ENCODE measurements at places on chromosomes 2 and 18.

GRCh38 chr2:22521620-22522019 is 863.4 kb upstream of the KLHL29 start:
- no peak for DNase-seq

- no peak for DNase-seq
Measured at GRCh38 chr2:69936906-69937305, 22.0 kb downstream of the MXD1 start.

- no peak for DNase-seq
Measured at GRCh38 chr18:7817575-7818230, 250.6 kb downstream of the PTPRM start.

DNA sequence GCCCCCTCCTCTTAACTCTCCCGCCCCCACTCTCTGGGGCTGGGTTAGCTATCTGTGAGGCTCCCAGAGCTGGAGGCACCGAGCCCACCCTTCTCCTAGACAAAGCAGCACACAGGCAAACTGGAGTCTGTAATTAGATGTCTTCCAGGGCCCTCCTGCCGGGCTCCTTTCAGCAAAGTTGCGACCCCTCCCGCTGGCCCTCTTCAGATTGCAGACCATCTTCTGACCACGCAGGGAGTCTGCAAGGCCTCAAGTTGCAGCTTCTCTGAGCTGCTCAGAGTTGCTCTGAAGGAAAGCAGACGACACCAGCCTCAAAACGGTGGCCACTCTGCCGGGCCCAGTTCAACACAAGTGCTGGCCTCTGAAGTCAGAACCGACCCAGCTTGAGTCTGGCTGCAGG is 228.4 kb upstream of the COPS8 start:
- DNase-seq, result no peak

- no peak for DNase-seq
Measured at GRCh38 chr2:231183851-231184250, 14.6 kb upstream of the ARMC9 start.

- DNase-seq, result peak; percentile 55
Measured at GRCh38 chr2:5365871-5366461, 326.2 kb upstream of the SOX11 start.

GRCh38 chr2:213034585-213034984 is 116.8 kb downstream of the IKZF2 start:
- DNase-seq, result no peak

DNA sequence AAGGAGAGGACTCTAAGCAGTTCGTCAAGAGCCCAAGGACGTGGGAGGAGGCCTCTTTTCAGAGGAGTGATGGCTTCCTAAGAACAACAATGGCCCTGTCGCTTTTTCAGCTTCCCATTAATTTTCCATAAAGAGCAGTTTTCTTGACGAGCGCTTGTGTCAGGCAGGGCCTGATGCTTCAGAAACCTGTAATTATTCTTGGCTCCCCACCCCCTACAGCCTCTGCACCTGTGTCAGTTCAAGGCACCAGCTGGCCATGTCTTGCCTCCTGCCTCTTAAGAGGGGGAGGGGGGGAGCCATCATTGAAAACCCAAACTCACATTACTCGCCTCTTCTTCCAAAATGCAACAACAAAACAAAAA is 32.3 kb downstream of the KLF7 start:
- peak; percentile 47 for DNase-seq

DNA sequence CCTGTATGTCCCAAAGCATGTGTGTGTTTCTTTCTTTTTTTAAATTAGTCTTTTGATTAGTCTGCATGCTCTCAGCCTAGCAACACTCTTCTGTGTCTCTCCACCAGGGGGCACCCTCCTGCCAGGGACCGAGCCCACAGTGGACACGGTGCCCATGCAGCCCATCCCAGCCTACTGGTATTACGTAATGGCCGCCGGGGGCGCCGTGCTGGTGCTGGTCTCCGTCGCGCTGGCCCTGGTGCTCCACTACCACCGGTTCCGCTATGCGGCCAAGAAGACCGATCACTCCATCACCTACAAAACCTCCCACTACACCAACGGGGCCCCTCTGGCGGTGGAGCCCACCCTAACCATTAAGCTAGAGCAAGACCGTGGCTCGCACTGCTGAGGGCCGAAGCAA is 93.8 kb downstream of the NRP2 start:
- DNase-seq, result no peak

GRCh38 chr2:64192125-64192479 is 47.9 kb upstream of the PELI1 start:
- no peak for DNase-seq

GRCh38 chr2:68741805-68742306 is 7.2 kb downstream of the ARHGAP25 start:
- peak; percentile 45 for DNase-seq

DNA sequence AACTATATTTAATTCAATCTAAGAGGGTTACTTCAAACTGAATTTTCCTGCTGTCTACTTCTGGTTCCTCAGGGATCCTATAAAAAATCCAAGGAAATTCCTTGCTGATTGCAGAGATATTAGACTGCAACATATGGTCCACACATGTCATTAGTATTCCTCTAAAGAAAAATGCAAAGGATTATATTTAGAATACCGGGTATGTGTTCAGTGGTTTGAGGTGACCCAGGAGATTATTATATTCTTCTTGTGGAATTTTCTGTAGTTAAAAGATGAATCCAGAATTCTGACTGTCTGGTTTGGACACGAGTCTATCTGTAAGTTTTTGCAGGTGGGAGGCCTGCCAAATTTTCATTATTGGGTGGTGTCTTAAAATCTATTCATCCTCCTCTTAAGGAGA is 18.2 kb downstream of the HOXD1 start:
- DNase-seq, result no peak

DNA sequence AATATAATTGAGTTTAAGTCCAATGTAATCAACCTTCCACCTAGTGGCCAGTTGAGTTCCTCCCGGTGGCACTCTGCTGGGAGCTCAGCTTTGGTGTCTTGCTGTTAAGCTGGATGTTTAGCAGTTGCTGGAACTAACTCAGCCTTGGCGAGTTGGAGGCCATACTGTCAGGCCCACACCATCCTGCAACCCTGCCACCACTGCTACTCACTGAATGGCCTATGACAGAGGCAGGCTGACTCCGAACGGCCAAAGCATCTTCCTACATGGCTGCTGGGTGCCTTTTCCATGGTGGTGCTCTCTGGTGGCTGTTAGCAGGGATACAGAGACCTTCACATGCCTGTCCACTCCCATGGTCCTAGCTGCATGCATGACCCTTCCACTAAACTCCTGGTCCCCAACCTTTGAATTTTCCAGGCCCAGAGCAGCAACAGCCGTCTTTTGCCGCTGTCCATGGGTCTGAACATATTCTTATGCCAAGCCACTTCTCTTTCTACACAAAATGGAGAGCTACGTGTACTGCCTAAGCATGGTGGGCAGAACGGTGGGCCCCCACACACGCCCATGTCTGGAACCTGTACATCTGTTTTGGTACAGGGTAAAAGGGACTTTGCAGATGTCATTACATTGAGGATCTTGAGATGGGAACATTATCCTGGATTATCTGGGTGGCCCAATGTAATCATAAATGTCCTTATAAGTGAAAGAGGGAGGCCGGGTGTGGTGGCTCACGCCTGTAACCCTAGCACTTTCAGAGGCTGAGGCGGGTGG is 15.0 kb upstream of the TRAF3IP1 start:
- DNase-seq, result no peak

DNA sequence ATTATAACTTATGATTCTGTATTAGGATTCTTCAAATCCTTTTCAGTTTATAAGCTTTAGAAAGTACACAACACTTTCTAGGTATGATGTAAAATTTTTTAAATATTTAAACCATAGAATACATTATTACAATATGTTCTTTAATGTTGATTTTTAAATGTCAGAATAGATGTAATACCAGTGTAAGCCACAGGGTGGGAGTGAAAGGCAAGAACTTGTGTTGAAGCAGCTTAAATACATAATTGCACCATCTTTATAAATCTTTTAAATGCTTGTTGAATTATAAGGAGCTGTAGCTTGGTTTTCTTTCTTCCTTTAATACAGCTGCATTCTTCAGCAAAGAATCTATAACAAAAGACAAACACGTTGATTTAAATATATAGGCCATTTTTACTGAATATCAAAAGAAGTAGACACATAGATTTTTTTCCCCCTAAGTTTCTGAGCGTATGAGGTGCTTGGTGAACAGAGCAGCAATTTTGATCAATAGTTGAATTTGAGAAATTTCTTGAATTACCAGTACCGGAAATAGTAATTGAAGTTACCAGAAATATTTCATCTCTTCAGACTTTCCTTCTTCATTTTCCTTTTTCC is 63.0 kb downstream of the TANK start:
- DNase-seq, result peak; percentile 40

GRCh38 chr2:85999061-85999831 is 106.4 kb downstream of the POLR1A start:
- no peak for DNase-seq

- DNase-seq, result no peak
Measured at GRCh38 chr2:26412091-26412673, 10.5 kb downstream of the DRC1 start.

GRCh38 chr2:117169036-117169765 is 645.3 kb upstream of the DDX18 start:
- DNase-seq, result no peak

GRCh38 chr2:144824306-144825080 is 304.6 kb upstream of the ZEB2 start:
- DNase-seq, result no peak

DNA sequence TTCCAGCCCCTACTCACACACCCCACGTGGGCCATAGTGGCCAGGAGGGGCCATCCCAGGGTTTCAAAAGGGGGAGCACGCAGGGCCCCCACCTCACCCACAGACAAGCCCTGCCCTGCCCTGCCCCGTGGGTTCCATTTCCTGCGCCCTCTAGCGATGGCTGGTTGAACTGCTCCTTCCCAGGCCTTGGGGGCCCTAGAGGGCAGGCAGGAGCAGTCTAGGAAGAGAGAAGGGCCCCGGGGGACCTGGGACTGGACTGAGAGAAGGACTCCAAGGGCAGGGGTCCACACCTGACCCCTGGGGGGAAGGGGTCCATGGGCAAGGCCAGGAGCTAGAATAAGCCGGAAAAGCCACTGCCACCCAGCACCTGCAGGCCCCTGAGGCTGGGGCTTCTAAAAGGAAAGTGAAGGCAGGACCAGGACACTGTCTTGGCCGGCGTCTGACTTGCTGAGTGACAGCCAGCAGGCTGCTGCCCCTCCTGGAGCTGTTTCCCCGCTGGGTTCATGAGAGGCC is 10.1 kb downstream of the CYP26B1 start:
- peak; percentile 68 for DNase-seq

GRCh38 chr2:168079236-168079635 is 168.2 kb downstream of the STK39 start:
- DNase-seq, result no peak

- DNase-seq, result no peak
Measured at GRCh38 chr2:3624059-3624794, 29.3 kb downstream of the COLEC11 start.

GRCh38 chr18:54233228-54233625 is 8.8 kb upstream of the MBD2 start:
- no peak for DNase-seq

DNA sequence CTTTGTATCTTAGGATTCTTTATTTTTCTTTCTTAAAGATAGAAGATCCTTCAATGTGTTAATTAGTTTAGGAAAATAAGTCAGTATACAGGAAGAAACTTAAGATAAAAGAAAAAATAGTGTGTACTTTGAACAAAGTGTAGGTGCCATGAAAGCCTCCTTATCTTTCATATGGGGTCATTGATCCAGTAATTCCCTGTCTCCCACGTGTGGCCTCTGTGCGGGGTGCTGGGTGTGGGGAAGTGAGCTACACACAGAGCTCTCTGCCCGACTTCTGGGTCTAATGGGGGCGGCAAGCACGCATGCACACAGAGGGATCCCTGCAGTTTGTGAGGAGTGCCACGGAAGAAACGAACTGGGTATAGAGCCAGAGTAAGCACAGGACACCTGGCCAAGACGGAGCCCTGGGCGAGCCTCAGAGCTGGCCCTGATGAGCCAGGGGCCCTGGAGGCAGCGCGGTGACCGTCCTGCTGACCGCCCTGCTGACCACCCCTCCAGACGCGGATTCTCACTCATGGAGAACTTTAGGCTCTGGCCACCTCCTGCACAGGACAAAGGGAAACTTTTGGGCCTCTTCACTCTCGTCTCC is 253.5 kb downstream of the ACKR3 start:
- DNase-seq, result no peak

DNA sequence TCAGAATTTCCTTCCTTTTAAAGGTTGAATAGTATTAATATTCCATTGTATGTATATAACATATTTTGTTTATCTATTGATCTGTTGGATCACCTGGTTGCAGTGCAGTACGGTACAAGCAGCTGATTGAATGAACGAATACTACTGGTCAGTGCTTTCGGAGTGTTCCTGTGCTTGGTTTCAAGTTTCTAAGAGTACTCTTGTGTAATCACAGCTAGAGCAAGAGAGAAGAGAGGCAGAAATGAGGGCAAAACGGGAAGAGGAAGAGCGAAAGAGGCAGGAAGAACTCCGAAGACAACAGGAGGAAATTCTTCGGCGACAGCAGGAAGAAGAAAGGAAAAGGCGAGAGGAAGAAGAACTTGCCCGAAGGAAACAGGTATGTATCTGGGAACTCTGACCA is 40.3 kb upstream of the KCNJ13 start:
- no peak for DNase-seq

Data from NCI-H345 (cell line).